ENCODE measurements at places on chromosomes 7 and 10. TPM values are rescaled to one million over a fixed set of nuclear protein-coding genes. Genes with fewer than 3 reads are reported as not detected.

- DNase-seq: no peak
These were observed 206.5 kb upstream of the CNTNAP2 start for GRCh38 chr7:145909991-145910513.

- no peak for DNase-seq
These were observed 227.1 kb downstream of the MGMT start for GRCh38 chr10:129694184-129694583.

- DNase-seq: no peak
These were observed 382.7 kb downstream of the SFMBT2 start for GRCh38 chr10:7027913-7028808.

- no peak for DNase-seq
These were observed 5.5 kb downstream of the ZNF503 start for GRCh38 chr10:75395932-75396630.

- DNase-seq: no peak
These were observed 193.4 kb upstream of the VWC2 start for GRCh38 chr7:49580000-49580399.

- no peak for DNase-seq
These were observed 174.3 kb downstream of the NRP1 start for GRCh38 chr10:33160151-33160550.

GRCh38 chr10:132626761-132627665, 89.4 kb downstream of the INPP5A start:
- DNase-seq: no peak

GRCh38 chr10:111035542-111035941, 41.3 kb upstream of the ADRA2A start:
- DNase-seq: peak; percentile 59

DNA sequence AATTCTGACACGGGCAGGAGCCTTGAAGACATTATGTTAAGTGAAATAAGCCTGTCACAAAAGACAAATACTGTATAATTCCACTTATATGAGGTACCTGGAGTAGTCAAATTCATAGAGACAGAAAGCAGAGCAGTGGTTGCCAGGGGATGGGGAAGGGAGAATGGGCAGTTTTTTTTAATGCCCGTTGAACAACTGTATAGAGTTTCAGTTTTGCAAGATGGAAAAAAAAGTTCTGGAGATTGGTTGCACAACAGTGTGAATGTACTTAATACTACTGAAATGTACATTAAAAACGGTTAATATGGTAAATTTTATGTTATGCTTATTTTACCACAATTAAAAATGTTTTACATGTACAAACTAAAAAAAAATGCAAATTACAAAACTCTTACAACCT, 63.6 kb upstream of the EFCAB10 start:
- DNase-seq: no peak

AUTS2 gene
- 3.0 TPM for total RNA-seq

GRID2IP gene
- total RNA-seq: not detected

GLCCI1 gene
- 4.2 TPM for total RNA-seq

MYL10 gene
- total RNA-seq: 0.34 TPM

DNAJC12 gene
- total RNA-seq: 9.4 TPM

FGFR2 gene
- total RNA-seq: not detected

NPC1L1 gene
- total RNA-seq: not detected

DOCK1 gene
- 45.5 TPM for total RNA-seq

CDHR3 gene
- 2.3 TPM for total RNA-seq

LRRC4 gene
- 0.38 TPM for total RNA-seq

CDC14C gene
- total RNA-seq: 0.32 TPM

EMX2 gene
- not detected for total RNA-seq
